ENCODE measurements at places on chromosomes 3 and 15.
A peak's percentile ranks its signal among the peaks of the same experiment; 100 is the strongest.

GRCh38 chr3:117454254-117454653 is 744.7 kb downstream of the TUSC7 start:
- no peak for DNase-seq

DNA sequence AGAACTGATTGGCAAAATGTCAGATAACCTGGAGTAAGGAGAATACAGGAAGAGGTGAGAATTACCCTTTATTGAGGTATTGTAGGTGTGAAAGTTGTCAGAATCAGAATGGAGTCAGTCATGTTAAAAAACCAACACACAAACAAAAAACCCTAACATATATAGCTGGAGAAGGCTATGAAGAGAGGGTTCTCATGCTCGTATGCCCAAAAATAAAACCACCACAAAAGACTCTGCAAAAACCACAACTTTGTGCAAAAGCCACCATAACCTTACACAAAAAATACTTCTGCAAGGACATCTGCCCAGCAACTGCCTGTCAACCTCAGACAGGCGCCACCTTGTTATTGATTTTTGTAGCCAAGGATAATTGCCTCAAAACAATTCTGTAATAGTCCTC is 136.0 kb downstream of the CD47 start:
- DNase-seq, result no peak

DNA sequence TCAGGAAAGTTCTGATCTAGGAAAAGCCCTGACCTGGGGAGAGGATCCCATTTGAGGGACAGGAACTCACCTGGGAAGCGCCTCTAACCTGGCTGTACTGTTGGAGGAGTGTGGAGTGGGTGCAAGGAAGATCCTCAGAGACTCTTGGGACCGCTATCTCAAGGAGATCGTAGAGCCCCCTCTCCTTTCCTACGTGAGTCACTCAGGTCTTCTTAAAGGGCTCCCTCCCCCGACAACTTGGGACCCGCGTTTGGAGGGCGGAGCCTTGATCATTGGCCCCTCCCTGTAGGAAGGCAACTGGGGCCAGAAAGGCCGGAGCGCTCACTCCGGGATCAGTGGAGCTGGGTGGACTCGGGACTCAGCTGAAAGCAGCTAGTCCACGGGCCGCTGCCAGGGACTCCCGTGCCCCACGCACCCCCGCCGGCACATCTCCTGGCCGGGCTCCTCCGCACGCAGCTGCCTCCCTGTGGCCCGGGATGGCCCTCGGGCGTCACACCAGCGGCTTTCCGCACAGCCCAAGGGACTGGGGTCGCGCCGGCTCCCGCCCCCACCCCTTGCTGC is 520 bp downstream of the SLC26A6 start:
- DNase-seq, result peak; percentile 30

- no peak for DNase-seq
Observed at GRCh38 chr15:59169251-59169708, 37.4 kb upstream of the LDHAL6B start.

DNA sequence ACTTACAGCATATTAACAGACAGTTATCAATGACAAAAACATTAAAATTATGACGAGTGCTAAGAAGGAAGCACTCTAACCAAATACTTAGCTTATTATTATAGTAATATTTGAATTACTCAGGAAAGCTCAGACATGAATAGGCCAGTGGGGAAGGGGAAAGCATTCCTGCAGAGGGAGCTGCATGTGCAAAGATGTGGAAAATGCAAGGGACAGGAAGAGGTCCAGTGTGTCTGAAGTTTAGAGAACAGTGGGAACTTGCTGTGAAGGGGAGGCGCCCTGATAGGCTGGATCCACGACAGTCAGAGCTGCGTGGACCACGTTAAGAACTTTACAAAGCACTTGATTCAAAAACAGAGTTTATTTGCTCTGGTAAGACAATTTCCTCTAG is 1.2 kb upstream of the SPICE1 start:
- no peak for DNase-seq

DNA sequence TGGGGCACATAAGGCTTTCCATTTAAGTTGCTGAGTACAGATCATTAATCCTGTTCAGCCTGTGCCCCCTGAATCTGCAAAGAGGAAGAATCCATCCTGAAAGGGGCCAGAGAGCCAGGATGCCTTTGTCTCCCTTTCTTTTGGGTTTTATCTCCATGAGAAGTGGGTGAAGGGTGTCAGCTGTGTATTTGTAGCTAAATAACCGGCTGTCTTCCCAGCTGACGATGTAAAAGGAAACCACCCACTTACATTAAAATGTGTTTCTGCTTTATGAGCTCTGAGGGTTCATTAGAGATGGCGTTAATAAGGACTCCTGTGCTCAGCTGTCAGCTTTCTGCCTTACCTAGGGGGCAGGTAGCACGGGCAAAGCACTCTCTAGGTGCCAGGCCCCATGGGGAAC is 83.4 kb downstream of the SLCO3A1 start:
- DNase-seq, result no peak

- DNase-seq, result no peak
Observed at GRCh38 chr15:50944672-50945071, 36.2 kb downstream of the AP4E1 start.

DNA sequence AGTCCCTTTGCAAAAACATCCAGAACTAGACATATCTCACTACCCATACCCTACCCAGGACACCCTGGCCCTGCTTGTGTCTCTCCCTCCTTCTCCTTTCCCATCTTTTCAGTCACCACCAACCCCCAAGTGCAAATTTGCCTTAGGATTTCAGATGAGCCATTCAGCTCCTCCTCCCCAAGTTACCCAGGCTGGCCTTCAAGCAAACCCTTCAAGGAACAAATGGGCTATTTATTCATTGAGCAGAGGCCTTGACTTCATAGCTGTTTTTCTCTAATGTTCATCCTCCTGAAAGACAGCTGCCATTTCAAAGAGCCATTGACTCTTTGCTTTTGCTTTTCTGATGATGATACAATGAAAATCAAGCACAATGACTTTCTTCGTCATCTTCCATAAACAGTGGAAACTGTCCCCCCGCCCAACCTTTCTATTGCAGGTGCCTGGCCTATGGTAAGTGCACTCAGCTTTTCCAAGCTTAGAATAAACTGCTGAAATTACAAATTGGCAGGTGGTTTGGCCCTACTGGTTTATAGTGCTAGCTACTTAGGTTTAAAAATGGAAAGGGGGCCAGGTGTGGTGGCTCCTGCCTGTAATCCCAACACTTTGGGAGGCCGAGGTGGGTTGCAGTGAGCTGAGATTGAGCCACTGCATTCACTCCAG is 26.1 kb upstream of the KLHL6 start:
- DNase-seq, result no peak

GRCh38 chr15:87207251-87207650 is 1049.3 kb downstream of the NTRK3 start:
- no peak for DNase-seq

DNA sequence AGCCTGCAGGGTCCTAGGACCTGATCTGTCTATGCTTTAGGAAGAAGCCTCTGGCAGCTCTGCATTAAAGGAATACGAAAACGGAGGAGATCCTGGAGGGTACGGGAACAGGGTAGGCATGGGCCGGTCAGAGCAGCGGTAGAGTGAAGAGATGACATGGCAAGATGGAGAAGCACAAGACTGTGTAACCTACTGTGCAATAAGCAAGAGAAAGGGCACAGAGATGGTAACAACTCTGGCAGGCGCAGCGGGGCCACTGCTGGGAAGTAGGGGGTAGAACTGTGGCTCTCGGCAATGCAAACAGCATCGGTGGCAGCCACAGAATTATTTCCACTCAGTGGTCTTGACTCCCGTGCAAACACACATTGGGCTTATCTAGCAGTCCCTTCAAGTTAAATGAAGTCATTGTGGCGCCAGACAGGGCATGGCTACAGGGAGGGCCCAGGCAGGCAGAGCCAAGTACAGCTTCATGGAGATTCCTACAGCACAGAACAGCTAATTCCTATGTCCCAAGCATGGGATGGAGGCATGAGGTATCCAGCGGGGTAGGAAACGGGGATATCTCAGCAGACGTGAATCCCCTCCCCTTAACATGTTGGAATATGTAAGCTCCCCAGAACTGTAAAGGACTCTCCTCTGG is 28.8 kb downstream of the WHAMM start:
- no peak for DNase-seq

- no peak for DNase-seq
Observed at GRCh38 chr15:34737477-34737876, 17.3 kb downstream of the GJD2 start.

GRCh38 chr3:53318522-53318921 is 28.8 kb downstream of the DCP1A start:
- no peak for DNase-seq

- DNase-seq, result no peak
Observed at GRCh38 chr3:100107221-100107814, 7.0 kb downstream of the FILIP1L start.

DNA sequence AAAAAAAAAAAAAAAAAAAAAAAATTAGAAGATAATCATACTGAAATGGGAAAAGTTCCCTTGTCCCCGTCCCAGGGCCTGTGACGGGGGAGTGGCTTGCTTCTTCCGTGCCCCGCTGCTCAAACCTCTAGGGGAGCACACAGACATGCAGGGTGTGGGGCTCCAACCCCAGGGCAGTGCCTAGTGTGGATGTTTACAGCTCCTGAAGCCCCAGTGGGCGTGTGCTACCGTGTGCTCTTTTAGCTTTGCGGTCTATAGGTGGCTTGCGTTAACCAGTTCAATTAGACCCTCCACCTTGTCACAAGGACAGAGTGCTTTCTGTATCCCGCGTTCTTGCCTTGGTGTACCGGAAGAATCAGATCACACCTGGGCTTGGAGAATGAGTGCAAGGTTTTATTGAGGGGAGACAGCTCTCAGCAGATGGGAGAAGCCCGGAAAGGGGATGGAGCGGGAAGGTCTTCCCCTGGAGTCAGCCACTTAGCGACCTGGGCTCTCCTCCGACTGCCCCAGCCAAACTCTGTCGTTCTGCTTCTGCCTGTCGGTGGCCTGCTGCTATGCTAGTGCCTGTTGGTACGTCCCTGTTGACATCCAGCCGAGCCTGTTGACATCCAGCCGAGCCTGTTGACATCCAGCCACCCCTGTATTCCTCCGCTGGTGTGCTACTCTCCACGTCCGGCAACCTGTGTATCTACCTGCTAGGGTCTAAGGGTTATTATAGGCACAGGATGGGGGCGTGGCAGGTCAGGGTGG is 569.8 kb downstream of the VGLL3 start:
- no peak for DNase-seq

GRCh38 chr3:79672731-79673130 is 95.1 kb downstream of the ROBO1 start:
- no peak for DNase-seq

DNA sequence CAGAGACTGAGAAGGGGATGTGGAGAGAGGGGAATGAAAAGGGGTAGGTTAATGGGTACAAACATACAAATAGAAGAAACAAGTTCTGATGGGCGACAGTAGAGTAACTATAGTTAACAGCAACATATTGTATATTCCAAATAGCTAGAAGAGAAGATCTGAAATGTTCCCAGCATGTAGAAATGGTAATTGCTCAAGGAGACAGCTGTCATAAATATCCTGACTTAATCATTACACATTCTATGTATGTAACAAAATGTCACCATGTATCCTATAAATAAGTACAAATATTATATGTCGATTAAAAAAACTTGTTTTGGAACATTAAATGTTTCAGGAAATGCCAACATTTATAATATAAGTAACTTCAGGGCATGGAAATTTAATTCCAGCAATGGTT is 23.3 kb downstream of the FMN1 start:
- DNase-seq, result no peak

DNA sequence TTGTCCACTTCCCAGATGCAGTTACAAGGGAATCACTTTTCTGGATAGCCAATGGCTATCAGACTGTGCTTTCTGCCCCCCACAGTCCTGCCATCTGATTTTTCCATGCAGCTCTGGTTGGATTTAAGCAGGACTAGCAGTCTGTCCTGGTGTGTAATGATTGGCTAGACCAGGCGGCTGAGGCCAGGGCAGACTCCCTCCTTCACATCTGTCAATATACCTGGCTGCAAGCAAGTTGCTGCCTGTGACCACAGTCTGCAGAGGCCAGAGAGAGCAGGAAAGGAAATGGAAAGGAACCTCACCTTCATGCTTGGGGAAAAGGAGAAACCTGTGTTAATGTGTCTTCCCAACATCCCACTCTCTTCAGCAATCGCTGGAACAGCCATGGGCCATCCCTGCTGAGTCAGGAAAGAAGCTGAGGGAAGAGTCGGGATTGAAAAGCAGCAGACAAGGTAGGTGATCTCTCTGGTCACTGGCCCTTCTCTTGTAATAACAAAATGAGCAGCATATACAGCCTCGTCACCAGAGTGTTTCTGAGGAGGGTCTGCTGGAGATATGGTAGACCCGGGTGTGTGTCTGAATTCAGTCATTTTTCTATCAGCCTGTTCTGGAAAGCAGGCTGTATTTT is 126.7 kb upstream of the PHLDB2 start:
- no peak for DNase-seq

GRCh38 chr3:64457811-64458210 is 230.0 kb downstream of the ADAMTS9 start:
- DNase-seq, result no peak

DNA sequence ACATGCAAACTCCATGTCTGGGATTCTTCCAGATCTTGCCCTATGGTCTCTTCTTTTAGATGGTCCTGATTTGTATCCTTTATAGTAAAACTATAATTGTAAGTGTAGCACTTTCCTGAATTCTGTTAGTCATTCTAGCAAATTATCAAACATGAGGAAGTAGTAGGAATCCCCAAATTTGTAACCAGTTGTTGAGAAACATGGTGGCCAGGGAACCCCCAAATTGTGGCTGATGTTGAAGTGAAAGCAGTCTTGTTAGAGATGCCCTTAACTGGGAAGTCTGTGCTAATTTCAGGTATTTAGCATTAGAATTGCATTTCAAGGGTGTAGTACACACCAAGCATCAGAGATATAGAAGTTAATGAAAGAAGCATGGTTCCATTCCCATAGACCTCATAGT is 180.4 kb upstream of the STT3B start:
- DNase-seq, result no peak

DNA sequence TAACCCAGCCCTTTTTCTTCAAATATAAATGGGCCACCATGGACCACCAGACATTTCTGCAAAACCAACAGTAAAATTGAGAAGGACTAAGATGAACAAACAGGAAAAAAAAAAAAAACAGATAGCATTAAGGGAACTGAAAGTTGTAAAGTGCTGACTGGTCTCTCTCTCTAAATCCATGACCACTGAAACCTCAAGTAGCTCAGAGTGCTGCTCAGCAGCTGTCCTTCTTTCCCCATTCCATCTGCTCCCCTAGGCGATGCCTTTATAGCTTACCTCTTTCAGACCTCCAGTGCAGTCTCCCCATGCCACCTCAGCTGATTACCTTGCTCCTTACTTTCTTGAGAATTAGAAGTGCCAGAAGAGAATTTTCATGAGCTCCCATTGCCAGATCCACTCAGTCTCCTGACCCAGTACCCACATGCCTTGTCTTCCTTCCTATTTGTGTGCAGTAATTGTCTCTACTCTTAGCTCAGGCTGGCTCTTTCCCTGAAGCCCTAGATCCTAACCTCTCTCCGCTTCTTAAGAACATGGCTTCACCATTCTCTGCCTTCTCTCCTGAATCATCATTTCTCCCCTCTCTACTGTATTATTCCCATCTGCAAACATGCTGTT is 23.9 kb upstream of the XIRP1 start:
- DNase-seq, result no peak

GRCh38 chr3:124149771-124150170 is 157.8 kb upstream of the ROPN1 start:
- no peak for DNase-seq
